ENCODE measurements at places on chromosomes 5 and 9.

GRCh38 chr9:136673975-136674785 lies 11.5 kb downstream of the EGFL7 start:
- DNase-seq, result no peak

- no peak for DNase-seq
Measured at GRCh38 chr5:76083555-76084495, 642 bp downstream of the SV2C start.

- DNase-seq, result no peak
Measured at GRCh38 chr9:90778746-90779145, 22.9 kb upstream of the SYK start.

DNA sequence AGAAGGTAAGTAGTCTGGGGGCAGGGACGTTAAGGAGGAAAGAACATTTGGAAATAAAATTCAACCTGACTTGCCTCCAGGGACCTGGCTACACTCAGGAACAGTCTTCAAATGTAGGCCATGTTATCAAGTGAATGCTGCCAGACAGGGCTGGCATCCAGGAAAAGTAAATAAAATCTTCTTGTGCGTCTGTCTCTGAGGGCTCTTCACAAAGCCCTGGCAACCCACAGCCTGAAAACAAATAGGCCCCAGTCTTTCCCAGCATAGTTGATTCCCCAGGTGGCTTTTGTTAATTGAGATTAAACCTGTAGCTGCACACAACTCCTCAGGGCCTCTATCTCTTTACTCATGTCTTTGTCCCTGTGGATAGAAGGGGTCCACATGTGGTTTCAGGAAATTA lies 55.4 kb downstream of the STK32A start:
- DNase-seq, result no peak

DNA sequence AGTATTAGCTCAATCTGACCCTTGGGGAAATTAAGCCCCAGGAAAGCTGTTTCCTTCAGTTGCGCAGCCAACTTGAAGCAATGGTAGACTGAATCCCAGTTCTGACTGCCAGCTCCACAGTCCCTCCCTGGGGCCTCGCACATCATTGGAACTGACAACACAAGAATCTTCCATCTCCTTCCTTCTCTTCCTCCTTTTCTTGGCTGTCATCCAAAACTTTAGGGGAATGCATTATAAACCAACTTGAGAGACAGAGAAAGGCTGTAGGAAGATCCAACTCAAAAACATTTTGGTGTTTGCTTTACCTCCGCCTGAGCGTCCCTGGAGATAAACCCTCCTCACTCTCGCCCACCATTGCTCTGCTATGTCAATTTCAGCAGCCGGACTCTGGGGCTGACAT lies 16.6 kb downstream of the KCNIP1 start:
- DNase-seq, result no peak

GRCh38 chr5:44933686-44934085 lies 124.9 kb downstream of the MRPS30 start:
- no peak for DNase-seq

DNA sequence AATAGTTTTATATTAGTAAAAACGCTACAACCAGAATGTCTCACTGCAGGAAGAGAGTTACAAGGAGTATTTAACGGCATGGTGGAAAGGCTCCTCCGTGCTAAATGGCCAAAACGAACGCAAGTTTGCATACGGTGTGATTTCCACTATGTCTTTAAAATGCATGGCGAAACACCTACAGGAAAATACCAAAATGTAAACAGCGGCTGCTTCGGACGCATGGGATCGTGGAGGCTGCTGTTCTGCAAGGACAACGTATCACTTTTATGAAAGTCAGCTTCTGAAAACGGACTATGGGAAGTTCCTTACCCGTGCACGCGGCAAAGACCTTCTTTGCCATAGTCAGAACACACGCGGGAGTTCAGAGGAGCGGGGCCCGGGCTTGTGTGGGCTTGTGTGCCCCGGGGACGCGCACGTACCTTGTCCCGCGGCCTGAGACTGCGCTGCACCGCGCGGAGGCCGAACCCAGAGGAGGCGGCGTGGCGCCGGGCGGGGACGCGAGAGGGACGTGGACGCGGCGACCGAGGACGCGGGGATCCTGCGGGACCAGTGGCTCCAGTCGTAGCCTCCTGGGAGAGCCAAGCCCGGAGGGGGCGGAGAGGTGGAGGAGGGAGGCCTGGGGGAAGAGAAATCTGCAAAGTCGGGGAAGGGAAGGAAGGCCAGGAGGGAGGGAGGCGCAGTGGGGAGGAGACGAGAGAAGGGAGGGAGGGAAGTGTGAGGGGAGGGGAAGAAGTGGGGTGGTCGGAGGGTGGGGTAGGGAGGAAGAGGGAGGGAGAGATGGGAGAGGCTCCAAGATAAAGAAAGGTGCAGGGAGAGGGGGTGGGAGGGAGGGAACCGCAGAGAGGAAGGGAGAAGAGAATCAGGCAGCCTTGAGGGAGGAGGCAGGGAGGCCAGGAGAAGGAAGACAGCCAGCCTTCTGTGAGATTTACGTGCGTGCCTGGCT lies at the start of gene CMBL:
TSS of gene CMBL (minus strand) at position 697 of the 943 bp plus-strand sequence. CDS start 17,140 bp downstream, outside the sequence.
- DNase-seq, result peak; percentile 61

DNA sequence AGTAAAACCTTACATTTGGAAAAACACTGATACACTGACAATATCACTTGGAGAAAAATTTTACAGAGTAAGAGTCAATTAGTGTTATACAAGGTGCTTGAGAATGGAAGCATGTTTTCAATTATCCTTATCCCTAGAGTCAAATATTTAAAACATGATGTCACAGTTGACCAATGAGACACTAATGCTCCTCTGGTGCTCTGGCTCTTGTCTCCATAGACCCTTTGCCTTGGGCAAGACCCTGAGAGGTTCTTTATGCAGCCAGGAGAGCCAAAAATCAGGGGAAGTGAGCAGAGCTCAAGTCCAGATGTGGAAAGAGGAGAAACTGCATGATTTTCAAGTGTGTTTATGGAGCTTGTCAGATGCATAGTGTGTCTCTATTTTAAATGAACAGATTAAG lies 153.9 kb downstream of the MARCHF11 start:
- no peak for DNase-seq
